ENCODE measurements at places on chromosomes 5 and 9.

GRCh38 chr9:121185178-121185745 is 16.4 kb downstream of the RAB14 start:
- no peak for DNase-seq

GRCh38 chr9:21047281-21047691 is 15.8 kb upstream of the HACD4 start:
- no peak for DNase-seq

DNA sequence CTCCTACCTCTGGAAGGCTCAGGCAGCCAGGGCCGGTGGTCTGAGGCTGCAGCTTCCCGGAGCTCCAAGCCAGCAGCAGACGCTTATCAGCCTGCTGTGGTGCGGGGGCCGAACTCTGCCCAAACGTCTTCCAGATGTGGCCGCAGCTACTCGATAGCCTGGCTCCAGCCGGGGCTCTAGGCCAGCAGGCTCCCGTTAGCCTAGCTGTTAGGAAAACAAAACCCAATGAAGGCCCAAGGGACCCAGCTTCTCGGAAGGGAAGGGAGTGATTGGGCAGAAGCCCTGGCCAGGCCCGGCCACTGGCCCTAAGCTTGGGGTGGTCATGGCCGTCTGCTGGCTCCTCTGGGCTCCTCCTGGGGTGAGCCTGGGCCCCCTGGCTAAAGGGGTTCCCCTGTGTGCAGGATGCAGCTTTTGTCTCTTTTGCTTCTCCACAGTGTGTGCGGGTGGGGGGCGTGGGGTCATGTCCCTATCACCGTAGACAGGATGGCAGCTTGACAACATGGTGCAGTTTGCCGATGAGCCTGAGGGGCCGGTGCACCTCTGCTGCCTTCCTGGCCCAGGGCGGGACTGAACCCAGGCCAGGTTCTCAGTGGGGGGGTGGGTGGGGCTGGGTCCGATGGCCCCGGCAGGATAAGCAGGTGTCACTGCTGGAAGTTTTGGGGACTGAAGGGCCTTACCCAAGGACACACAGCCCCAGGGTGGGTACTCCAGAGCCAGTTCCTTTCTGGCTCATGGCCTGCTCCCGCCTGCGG is 18.7 kb downstream of the MYMK start:
- no peak for DNase-seq

DNA sequence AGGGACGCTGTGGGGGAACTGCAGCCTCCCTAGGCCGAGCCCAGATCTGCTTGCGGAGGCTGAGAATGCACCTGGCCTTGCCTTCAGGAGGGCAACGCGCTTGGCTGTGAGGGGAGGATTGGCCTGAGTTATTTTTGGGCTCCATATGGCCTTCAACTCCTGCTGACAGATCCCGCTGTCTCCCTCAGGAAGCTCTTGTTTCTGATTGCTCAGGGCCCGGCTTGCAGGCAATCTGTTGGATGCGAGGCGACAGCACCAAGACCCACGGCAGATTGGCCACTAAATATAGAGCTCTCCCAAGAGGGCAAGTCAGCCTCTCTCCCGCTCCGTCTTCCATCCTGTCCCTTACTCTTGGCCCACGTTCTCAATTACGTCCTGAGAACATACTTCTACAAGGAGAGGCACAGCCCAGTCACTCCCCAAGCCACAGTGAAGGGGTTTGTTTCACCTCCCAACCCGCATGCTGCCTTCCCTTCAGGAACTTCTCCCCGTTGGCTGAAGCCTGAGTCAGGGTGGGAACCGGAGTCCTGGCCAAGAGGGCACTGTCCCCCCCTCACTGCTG is 53.6 kb downstream of the RASGEF1C start:
- no peak for DNase-seq

- DNase-seq: no peak
These were observed 105.5 kb downstream of the FEM1C start for GRCh38 chr5:115439042-115439441.

DNA sequence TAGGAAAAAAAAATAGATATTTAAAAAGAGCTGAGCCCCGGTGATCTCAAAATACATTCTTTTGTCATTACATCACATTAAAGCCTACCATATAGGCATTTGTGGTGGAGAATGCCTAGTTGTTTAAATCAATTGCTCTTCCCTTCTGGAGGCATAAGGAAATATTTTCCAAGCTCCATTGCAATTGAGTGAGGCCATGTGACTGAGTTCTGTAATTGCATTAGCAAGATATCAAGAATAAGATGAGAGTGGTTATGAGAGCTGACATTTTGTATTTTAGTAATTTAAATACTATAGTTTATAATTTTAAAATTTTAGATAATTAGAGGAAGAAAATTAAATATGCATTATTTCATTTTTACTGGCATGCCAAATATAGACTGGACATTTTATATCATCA is 1195.9 kb downstream of the DTWD2 start:
- no peak for DNase-seq

DNA sequence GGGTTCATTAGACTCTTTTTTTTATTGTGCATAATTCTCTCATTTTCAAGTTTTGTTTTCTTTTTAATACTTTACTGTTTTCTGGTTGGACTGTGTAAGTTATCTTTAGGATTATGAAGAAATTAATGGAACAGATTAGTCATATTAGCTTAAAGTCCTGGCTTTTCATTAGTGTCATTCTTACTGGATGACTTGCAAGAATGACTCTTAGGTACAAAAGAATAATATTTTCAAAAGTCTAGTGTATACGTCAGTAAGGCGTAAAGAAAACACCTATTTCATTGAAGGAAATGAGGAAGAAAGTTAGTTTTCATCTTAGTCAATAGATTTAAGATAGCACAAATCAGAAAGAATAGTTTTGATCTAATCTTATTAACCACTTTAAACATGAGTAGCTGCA is 20.4 kb downstream of the UHRF2 start:
- DNase-seq: no peak

- DNase-seq: no peak
These were observed 21.6 kb downstream of the UBAC1 start for GRCh38 chr9:135939351-135940265.

Data from stimulated activated CD4-positive, alpha-beta T cell treated with anti-CD3 and anti-CD28 coated beads, TNF-alpha, amount 100 ng/mL, for 24 hours (primary cell).